ENCODE measurements at places on chromosomes 12 and 14.

DNA sequence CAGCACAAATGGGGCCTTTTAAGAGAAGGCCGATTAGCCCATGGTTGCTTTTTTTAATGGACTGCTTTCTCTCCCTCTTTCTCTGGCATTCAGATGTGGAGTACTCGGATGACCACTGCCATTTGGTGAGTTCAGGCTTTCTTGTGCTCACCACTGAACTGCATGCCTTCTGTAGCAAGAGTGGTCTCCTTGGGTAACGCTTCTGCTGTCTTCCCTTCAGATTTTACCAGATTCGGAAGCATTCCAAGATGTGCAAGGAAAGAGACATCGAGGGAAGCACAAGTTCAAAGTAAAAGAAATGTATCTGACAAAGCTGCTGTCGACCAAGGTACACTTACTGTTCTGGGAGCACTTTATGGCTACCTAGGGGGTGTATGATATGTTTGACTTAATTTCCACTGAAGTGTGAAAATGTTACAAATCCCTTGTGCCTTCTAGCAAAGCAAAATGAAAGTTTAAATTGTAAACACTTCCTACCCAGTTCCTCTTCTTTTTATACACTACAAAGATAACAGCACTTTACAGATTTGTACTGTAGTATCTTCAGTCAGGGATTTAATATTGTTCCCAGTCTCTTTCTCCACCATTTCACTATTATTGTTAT lies 148.8 kb downstream of the PLXNC1 start:
- no peak for DNase-seq

DNA sequence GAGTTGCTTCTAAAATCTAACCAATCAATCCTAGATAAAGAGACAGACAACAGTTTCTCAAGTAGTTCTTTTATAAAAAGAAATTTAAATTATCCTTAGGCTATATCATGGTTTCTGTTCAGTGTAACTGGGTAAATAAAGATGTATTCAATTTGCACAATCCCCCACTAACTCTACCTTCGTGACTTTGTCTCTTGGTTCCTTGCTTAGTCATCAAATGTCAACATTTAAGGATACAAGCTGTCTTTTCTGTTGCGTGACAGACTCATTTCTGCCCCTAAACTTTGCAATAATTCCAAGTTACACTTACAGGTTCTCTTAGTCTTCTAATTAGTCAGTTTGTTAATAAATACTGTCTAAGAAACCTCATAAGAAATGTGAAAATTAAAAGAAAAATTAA lies 50.6 kb downstream of the SCAF11 start:
- no peak for DNase-seq

- no peak for DNase-seq
These were observed 46.0 kb upstream of the SRSF5 start for GRCh38 chr14:69720912-69721311.

- DNase-seq: no peak
These were observed 24.4 kb downstream of the JAG2 start for GRCh38 chr14:105144026-105144665.

DNA sequence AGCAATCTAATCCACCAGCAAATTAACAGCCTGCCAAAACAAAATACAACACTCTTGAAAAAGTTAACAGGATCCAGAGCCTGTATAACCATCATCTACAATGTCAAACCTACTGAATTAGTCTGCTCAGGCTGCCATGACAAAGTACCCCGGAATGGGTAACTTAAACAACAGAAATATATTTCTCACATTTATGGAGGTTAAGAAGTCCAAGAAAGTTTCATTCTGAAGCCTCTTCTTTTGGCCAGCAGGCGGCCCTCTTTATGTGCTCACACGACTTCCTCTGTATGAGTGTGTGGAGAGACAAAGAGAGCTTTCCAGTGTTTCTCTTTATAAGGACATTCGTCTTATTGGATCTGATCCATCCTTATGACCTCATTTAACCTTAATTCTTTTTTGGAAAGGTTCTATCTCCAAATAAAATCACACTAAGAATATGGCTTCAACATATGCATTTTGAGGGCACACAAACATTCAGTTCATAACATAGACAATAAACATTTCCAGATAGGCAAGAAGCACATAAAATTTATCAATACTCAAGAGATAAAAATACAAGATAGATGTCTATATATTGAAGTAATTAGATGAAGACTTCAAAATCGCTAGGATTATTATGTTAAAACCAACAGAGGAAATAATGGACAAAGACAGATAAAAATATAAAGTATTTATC lies 5.9 kb upstream of the RERG start:
- peak; percentile 2 for DNase-seq
